ENCODE measurements at places on chromosomes 6 and 20.

- DNase-seq: no peak
Observed at GRCh38 chr6:156454867-156455266, 322.3 kb upstream of the ARID1B start.

DNA sequence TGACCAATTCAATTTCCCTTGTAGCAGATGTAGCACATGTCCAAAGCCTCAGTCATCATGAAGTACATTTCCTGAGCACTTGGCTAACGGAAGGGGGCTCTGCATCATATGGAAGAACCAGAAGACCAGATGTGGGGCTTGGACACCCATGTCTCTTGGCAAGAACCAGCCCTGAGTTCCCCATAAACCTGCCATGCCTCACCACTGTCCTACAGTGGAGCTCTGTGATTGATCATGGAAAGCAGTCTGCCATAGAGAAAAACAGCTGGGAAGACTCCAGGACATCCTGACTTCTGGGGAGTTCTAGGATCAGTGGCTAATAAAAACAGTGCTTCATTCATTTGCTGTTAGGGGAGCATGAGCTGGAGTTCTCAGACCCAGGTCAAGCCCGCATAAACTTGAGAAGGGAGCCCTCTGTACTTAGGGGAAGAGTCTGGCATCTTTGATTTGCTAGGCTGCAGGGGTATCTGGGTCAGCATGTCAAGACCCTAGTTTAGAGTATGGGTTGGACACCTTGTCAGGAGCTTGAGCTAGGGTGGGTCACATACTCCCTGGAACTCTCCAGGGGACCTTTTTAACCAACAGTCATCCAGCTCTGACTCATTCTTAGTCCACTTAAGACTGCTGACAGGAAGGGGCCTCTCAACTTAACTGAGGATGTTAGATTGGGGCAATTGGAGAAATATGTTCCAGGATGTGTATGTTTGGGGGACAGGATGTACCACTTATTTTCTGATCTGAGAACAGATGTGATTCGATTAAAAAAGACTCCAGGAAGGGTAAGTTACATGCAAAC, 26.3 kb upstream of the TRAM2 start:
- DNase-seq: no peak

- DNase-seq: no peak
Observed at GRCh38 chr20:37688093-37688492, 5.7 kb upstream of the CTNNBL1 start.

GRCh38 chr6:152184573-152184916, 377.1 kb downstream of the ESR1 start:
- no peak for DNase-seq

- no peak for DNase-seq
Observed at GRCh38 chr6:11814819-11815218, 36.2 kb upstream of the ADTRP start.

Measured in KG1 (cell line).